ENCODE measurements at places on chromosomes 5 and 9. TPM values are rescaled to one million over a fixed set of nuclear protein-coding genes. Genes with fewer than 3 reads are reported as not detected.

TXNDC8 gene
- total RNA-seq: not detected

UNC13B gene
- 48.1 TPM for total RNA-seq

GRAMD2B gene
- total RNA-seq: 3.4 TPM

BNC2 gene
- total RNA-seq: 39.6 TPM

ECM2 gene
- total RNA-seq: 0.07 TPM

NEURL1B gene
- total RNA-seq: 0.40 TPM

ST6GALNAC4 gene
- 51.1 TPM for total RNA-seq

BTNL3 gene
- total RNA-seq: not detected

ELOVL7 gene
- 0.13 TPM for total RNA-seq

All from thoracic aorta endothelial cell (primary cell).